ENCODE measurements at places on chromosomes 1 and 21. TPM values are rescaled to one million over a fixed set of nuclear protein-coding genes. Genes with fewer than 3 reads are reported as not detected.

GRCh38 chr1:205171369-205171768, 40.1 kb downstream of the DSTYK start:
- DNase-seq: no peak

DNA sequence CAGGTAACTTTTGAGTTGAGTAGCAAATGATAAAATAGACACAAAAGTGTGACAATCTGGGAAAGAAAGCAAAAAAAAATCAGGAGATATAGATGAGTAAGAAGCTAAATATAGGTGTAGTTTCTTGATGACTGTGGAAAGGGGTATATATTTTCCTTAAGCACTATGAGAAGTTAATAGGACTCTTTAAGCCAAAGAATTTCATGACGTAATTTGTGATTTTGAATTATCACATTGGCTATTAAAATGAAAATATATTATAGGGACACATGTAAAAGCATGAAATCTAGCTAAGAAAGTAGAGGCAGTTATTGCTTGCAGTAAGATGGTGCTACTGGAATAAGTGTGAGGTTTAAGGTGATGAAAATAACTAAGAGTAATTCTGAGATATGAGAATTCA, 759.1 kb downstream of the KCNT2 start:
- no peak for DNase-seq

DNA sequence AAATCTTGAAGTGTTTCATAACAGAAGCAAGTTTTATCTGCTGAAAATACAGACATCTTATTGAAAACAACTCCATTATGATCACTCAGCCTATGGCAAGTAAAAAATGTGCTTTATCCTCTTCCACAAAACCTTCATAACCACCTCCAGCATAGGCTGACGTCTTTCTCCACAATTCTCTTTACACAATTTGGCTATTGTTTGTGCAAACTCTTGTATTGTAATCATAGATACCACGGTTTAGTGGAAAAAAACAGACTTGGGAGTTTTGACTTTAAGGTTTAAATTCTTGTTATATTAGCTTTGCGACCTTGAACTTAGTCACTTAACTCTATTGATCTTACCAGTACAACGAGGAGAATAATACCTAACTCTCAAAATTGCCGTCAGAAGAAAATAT, 126.1 kb downstream of the PLD5 start:
- no peak for DNase-seq

DNA sequence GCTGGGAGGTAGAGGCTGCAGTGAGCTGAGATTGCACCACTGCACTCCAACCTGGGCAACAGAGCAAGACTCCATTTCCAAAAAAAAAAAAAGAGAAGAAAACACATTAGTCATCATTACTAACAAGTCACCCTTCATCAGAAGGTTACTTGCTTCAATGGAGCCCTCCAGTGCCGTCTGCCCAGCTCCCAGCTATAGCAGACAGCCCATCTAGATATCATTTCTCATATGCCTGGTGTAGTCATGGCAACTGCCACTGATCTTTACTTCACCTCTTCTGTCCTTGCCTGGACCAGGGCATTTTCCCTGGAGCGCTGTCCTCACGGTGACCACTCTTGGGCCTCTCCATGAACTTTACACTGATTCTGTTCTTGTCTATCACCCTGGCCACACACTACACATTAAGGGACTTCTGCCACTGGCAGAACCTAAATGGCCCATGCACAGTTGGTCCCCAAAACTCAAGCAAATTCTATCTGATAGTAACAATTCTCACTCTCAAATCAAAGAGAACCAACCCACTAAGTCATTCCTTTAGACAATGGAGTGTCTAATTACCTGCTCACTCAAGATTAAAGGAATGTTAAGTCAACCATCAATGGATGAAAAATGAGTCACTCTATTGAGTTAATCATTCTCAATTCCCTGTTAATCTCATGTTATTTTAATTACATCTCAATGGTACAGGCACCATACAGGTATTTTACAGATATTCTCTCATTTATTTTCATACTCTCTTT, 12.9 kb downstream of the GPA33 start:
- DNase-seq: no peak

- no peak for DNase-seq
Observed at GRCh38 chr1:45490121-45490625, 790 bp downstream of the TESK2 start.

DNA sequence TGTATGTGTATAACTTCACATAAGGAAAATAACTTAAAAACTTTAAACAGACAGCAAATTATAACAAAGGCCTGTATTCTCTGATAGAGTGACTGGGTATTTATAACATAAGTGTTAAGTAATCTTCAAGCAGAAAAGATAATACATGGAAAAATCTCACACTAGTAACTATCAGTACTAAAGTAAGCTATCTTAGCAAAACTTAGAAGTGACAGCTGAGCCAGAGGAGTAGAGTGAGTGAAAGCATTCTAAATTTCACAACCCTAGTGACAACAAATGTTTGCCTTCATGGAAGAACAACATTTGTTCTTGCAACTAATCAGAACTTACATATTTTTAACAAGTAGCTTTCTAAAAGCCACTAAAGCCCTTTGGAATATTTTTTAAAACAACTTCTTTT, 74.5 kb upstream of the B3GALT2 start:
- DNase-seq: no peak

GRCh38 chr1:66048011-66048410, 255.3 kb downstream of the PDE4B start:
- DNase-seq: no peak

- DNase-seq: no peak
Observed at GRCh38 chr1:20982316-20982715, 194.4 kb downstream of the EIF4G3 start.

DNA sequence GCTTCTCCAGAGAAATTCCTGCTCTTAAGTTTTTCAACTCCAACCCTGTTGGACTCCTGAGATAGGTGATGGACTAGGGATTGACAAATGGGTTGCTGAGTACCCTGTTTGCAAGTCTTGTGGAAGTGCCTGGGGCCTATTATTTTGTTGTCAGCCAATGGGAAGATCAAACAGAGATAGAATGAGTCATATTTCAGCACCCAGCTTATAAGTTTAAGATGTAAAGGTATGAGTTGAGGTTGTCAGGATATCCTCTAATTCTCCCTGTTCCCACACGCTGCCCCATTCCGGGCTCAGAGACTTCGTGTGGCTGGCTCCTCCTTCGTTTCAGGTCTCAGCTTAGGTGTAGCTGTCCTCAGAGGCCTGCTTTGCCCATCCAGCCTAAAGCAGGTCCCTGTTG, 91.8 kb downstream of the CENPF start:
- no peak for DNase-seq

GRCh38 chr1:26047278-26047874, 1.5 kb upstream of the SLC30A2 start:
- no peak for DNase-seq

- DNase-seq: peak; percentile 69
Observed at GRCh38 chr1:118988186-118989005, at the start of gene TBX15. Gene TBX15, minus strand, starts transcription at chr1:118988343. Its CDS starts 548 bp downstream, at chr1:118987795.

GRCh38 chr1:8025671-8026144, 401 bp downstream of the ERRFI1 start:
- DNase-seq: no peak

- no peak for DNase-seq
Observed at GRCh38 chr1:210369425-210369824, 40.7 kb downstream of the HHAT start.

DNA sequence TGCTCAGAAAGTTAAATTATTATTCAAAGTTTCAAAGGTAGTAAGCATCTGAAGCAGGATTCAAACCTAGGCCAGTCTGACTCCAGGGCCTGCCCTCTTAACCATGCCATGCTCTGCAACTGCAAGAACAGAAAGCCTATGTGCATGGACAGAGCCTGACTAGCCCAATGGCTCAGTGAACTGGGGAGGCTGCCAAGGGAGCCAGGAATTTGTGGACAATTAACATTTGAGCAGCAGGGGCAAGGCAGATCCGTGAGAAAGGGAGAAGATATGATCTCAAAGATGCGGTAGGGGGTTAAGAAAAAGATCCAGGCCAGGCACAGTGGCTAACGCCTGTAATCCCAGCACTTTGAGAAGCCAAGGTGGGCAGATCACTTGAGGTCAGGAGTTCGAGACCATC, 6.5 kb upstream of the ATP1A4 start:
- DNase-seq: no peak

DNA sequence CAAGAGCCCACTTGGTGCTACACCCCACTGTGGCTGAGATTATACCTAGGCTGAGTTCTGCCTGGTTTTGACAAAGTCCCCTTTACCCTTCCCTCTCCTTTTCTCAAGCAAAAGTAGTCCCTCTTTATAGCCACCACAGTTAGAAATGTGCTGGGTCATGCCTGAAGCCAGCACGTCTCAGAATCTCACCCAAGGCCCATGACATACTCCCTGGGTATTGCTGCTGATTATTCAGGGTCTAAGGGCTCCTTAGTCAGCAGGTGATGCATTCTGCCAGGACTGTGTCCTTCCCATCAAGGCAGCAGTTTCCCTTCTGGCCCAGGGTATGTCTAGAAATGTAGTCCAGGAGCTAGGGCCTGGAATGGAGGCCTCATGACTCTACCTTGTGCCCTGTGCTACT, 67.3 kb upstream of the COX20 start:
- peak; percentile 2 for DNase-seq

DNA sequence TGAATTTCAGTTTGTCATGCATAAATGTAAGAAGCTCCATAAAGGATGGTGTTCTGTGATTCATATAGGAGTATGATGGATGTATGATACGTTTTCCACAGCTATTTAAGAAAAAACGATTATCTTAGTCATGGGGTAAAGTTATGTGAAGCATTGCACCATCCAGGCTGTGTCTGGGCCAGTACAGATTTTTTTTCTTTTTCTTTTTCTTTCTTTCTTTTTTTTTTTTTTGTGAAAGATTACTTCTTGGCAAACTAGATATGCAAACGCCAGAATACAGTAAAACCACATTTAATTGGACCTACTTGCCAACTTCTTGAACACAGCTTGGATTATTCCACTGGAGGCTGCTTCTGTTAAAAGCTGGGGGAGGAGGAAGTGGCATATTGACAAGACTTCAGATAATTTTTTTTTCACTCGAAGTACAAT, 14.9 kb downstream of the ZBTB18 start:
- no peak for DNase-seq

- peak; percentile 79 for DNase-seq
Observed at GRCh38 chr1:94335950-94336349, 82.2 kb upstream of the ABCD3 start.

GRCh38 chr1:15261155-15262002, 14.4 kb downstream of the FHAD1 start:
- DNase-seq: peak; percentile 67

DNA sequence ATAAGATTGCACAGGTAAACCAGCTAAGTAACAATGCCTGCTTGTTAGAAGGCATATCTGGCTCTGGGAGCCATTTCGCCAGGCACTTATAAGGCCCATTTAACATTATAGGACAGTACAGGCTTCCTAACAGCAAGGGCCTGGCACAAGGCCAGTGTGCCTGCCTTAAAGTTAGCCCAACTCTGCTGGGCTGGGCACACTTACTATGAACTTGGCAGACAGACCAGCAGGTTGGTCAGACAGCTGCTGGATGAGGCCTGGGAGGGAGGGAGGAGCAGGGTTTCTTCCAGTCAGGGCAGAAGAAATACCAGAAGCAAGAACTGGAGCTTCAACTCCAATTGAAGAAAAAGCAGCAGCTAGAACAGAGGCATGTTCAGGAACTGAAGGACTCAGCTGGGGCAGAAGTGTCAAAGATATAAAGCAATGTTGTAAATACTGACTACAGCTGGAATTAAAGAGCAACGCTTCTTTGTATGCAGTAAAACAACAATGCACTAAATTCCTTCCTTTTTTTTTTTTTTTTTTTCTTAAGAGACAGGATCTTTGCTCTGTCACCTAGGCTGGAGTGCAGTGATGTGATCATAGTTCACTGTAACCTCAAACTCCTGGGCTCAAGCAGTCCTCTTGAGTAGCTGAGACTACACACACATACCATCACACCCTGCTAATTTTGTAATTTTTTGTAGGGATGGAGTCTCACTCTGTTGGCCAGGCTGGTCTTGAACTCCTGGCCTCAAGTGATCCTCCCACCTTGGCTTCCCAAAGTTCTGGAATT, 4.9 kb downstream of the CACHD1 start:
- no peak for DNase-seq

- no peak for DNase-seq
Observed at GRCh38 chr1:105294838-105295237, 1545.1 kb downstream of the AMY1C start.

DNA sequence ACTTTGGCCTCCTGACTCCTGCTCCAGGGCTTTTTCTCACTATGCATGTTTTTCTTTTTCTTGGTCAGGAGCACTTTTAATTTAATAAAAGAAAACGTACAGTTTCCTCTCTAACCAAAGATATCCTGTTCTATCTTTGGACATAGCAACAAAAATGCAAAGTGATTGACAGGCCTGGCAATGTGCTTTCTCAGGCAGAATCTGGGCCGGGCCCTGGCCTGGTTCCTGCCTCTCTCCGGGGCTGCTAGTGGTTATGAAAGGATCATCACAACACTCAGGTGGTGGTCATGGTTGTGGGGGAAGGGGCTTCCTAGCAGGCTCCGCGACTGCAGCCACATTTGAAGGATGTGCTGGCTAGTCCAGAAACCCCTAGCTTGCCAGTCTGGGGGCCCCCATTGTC, 85.8 kb upstream of the USP24 start:
- DNase-seq: no peak

GRCh38 chr1:156126043-156126629, 11.6 kb downstream of the LMNA start:
- DNase-seq: peak; percentile 92

GRCh38 chr1:67988066-67988465, 62.4 kb downstream of the DIRAS3 start:
- no peak for DNase-seq

DNA sequence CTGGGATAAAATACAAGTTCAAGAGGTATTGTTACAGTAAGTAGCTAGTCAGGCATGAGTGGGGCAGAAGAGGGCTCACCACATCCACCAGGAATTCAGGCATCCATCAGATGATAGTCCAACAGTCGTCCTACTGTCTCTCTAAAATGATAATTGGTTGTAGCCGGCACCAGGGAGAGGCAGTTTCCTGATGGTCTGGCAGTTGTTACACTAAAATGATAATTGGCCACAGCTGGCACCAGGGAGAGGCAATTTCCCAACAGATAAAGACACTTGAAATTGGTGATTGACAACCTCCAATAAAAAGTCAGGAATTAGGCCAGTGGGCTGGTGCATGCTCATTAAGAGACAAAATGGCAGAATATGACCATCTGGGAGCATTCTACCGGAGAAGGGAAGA, 545.8 kb downstream of the AMY1C start:
- no peak for DNase-seq

GRCh38 chr1:228554107-228554506, 66.9 kb downstream of the RNF187 start:
- DNase-seq: no peak

ALPL gene
- total RNA-seq: 14.6 TPM

PRKAA2 gene
- 13.3 TPM for total RNA-seq

BMP8B gene
- total RNA-seq: 40.2 TPM

WDR64 gene
- total RNA-seq: not detected

OLFM3 gene
- total RNA-seq: not detected

CLCA2 gene
- not detected for total RNA-seq

KCNE1 gene
- 2.5 TPM for total RNA-seq

ARHGAP30 gene
- 13.7 TPM for total RNA-seq

SLAMF6 gene
- 0.85 TPM for total RNA-seq

C1QTNF12 gene
- total RNA-seq: 3.5 TPM

KRTAP26-1 gene
- not detected for total RNA-seq

AUNIP gene
- total RNA-seq: not detected
